Activated CD8-positive, alpha-beta memory T cell treated with anti-CD3 and anti-CD28 coated beads, Interleukin-2, amount 10 ng/mL, durations not matched to agents 7 days and 5 days (primary cell): ENCODE measurements at places on chromosomes 4 and X. TPM values are rescaled to one million over a fixed set of nuclear protein-coding genes. Genes with fewer than 3 reads are reported as not detected.

DNA sequence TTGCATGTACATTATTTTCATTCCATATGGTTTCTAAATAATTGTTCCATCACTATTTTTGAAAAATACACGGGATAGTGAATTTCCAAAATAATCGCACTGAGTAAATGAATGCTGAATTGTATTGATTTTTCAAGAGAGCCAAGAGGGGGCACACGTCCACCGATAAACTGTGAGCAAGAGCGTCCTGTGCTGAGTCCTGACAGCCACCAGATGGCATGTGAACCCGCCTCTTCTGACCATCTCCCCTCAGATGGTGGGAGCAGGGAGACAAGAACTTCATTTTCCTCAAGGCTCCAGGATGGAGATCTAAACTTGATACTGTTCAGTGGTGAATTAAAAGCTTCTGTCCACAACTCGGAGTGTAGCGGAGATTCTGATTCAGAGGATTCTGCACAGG is 30.6 kb upstream of the IL9R start:
- peaks cover 30% of the 10 kb centered on the region for H3K4me1 ChIP-seq
- peaks cover 12% of the 10 kb centered on the region for H3K27me3 ChIP-seq
- H3K27ac ChIP-seq: no peak overlapping the region
- H3K4me3 ChIP-seq: no peak overlapping the region
- peak; percentile 69 for DNase-seq
- peaks cover 17% of the 10 kb centered on the region for H3K36me3 ChIP-seq

- H3K27me3 ChIP-seq: no peaks in the 10 kb centered on the region
- no peaks in the 10 kb centered on the region for H3K36me3 ChIP-seq
- no peak overlapping the region for H3K27ac ChIP-seq
- DNase-seq: no peak
- no peak overlapping the region for H3K4me3 ChIP-seq
Measured at GRCh38 chr4:143294310-143294709, 42.4 kb upstream of the GAB1 start.

DNA sequence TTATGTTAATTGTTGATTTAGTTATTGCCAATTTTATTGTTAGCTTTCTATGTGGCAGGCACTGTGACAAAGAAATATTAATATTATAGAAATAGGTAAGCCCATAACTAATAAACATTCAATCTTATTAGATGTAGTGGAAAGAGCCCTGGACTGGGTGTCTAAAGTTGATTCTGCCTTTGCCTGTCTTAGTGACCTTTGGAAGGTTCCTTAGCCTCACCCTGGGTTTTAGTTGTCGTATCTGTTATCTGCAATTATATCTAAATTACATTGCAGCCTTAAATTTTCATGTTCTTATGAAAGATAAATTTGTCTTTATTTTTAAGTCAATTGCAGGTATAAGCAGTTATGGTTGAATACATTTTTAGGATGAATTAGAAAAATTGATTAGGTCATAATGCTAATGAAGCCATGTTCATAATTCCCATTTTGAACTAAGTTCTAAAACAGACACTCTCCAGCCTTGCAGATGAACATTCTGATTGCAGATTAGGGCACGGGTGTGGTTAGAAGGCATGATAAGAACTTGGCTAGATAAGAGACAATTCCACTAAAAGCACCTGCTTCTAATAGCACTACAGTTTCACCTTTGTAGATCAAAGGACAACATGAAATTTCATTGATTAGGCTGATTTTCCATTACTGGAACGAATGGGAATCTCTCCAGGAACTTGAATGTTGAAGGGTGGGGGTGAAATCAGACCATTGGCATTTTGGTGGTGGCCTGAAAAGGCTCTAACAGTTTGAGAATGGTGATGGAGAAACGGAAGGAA is 17.3 kb upstream of the ENPEP start:
- no peak overlapping the region for H3K4me3 ChIP-seq
- H3K36me3 ChIP-seq: no peaks in the 10 kb centered on the region
- peaks cover 24% of the 10 kb centered on the region for H3K27me3 ChIP-seq
- H3K4me1 ChIP-seq: no peaks in the 10 kb centered on the region
- H3K27ac ChIP-seq: no peak overlapping the region

DNA sequence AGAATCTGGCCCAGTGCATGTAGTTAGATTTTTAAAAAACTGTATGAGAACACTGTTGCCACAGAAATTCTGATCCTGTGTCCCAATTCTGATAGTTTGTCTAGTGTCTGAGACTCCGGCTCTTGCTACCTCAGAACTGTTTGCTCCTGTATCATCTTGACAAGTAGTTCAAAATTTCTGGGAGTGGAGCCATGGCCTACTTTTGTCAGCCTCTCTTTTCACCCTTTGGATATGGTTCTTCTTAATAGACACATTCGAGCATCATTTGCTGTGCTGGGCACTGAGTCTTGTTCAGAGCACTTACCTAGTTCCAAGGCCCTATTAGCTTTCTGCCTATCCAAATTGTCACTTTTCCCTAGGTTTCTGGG is 46.9 kb downstream of the ATP10D start:
- peak overlapping the region; percentile 46 for H3K4me3 ChIP-seq
- H3K4me1 ChIP-seq: peaks cover 70% of the 10 kb centered on the region
- no peaks in the 10 kb centered on the region for H3K27me3 ChIP-seq
- no peak for DNase-seq

GRCh38 chr4:47933840-47934239 is 19.5 kb upstream of the NFXL1 start:
- no peaks in the 10 kb centered on the region for H3K4me1 ChIP-seq
- no peaks in the 10 kb centered on the region for H3K36me3 ChIP-seq
- DNase-seq: no peak
- no peak overlapping the region for H3K27ac ChIP-seq

DNA sequence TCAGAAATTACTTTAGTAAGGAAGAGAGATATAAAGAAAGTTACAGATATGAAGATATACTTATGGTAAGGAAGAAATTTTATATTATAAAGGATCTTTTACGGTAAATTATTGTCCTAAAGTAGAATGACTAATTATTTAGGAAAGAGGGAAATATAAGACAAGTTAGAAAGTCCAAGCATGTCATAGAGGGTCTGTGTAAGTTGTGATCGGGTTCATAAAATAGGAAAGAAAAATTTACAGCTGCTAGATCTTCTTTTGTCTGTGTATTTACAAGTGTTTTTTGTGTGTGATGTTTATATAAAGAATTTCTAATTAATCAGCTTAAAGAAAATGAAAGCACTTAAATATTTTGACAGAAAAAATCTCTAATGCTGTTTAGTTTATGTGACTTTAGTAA is 1054.9 kb upstream of the DIAPH2 start:
- H3K4me3 ChIP-seq: no peak overlapping the region
- H3K27me3 ChIP-seq: no peaks in the 10 kb centered on the region
- no peaks in the 10 kb centered on the region for H3K4me1 ChIP-seq
- no peak for DNase-seq

DNA sequence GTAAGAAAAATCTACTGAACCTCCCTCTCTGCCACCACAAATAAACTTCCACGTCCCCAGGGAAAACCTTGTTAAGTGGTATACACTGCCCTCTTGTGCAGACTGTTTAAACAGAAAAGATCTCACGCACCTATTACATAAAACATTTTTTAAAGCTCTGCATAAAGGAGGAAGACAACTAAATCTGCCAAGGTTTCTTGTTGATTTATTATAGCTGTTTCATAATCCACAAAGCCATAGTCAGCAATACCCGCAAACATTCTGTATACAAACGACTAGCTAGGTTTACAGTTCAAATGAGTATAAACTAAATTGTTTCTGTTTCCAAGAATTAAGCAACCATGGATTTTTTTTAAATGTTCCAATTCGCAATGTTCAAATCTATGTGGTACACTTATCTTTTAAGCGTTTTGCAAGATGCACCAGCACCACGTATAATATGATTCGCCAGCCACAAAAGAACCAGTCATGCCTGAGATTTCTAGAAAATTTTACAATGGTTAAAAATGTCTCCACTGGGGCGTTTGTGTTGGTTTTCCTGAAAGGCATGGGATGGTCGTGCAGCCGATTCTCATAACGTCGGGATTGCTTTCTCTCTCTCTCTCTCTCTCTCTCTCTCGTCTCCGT is 164.6 kb downstream of the PRKX start:
- no peak overlapping the region for H3K27ac ChIP-seq
- H3K36me3 ChIP-seq: no peaks in the 10 kb centered on the region
- no peaks in the 10 kb centered on the region for H3K4me1 ChIP-seq
- peaks cover 2% of the 10 kb centered on the region for H3K27me3 ChIP-seq
- no peak for DNase-seq

DNA sequence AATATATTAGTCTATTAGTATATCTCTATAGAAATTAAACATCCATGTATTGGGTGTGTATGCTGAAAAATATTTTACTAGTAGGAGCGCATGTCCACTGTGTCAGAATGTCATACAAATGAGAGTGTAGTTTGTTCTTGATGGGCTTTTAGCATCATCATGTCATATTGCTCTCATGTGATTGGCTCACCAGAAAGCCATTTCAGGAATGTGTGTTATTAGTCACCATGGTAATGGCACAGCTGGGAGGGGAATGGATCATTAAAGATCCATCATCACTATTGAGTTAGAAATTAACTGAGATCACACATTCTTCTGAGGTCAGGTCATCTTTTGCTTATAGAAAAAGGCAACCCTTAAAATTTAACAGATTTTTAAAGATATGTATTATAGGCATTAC is 77.3 kb downstream of the PHEX start:
- H3K4me3 ChIP-seq: no peak overlapping the region
- H3K4me1 ChIP-seq: no peaks in the 10 kb centered on the region
- no peaks in the 10 kb centered on the region for H3K27me3 ChIP-seq
- H3K27ac ChIP-seq: no peak overlapping the region
- H3K36me3 ChIP-seq: no peaks in the 10 kb centered on the region

DNA sequence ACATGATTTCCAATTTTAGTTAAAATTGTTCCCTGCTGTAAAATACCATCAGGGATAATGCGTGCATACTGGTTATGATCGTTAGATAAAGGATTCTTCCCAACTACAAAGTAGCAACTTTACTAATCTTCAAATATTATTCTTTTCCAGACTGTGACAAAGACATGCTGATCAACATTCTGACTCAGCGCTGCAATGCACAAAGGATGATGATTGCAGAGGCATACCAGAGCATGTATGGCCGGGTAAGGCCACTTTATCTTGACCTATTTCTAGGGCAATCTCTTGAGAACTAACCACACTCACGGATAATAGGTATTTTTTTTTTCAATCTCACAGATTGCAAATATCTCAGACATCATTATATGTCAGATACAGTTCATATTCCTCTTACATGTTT is 47.0 kb downstream of the ANXA10 start:
- no peaks in the 10 kb centered on the region for H3K4me1 ChIP-seq
- H3K27ac ChIP-seq: no peak overlapping the region
- no peak overlapping the region for H3K4me3 ChIP-seq
- peaks cover 3% of the 10 kb centered on the region for H3K27me3 ChIP-seq
- DNase-seq: no peak

DNA sequence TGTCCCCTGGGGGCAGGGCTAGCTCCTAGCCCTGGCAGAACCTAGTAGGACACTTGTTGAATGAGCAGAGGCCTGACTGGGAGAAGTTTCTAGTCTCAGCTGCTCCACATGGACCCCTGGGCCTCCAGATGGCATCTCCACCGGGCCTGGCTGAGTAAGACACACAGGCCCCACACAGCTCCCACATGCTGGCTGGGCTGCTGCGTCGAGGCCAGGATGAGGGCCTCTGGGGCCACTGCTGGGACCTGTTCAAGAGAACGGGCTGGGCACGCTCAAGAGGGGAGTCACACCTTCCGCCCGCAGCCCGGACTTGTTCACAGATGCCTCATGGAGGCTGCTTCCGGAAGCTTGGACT is 4.2 kb upstream of the HGFAC start:
- H3K27ac ChIP-seq: no peak overlapping the region
- no peak overlapping the region for H3K4me3 ChIP-seq
- H3K27me3 ChIP-seq: no peaks in the 10 kb centered on the region
- DNase-seq: no peak
- no peaks in the 10 kb centered on the region for H3K4me1 ChIP-seq
- H3K36me3 ChIP-seq: no peaks in the 10 kb centered on the region

DNA sequence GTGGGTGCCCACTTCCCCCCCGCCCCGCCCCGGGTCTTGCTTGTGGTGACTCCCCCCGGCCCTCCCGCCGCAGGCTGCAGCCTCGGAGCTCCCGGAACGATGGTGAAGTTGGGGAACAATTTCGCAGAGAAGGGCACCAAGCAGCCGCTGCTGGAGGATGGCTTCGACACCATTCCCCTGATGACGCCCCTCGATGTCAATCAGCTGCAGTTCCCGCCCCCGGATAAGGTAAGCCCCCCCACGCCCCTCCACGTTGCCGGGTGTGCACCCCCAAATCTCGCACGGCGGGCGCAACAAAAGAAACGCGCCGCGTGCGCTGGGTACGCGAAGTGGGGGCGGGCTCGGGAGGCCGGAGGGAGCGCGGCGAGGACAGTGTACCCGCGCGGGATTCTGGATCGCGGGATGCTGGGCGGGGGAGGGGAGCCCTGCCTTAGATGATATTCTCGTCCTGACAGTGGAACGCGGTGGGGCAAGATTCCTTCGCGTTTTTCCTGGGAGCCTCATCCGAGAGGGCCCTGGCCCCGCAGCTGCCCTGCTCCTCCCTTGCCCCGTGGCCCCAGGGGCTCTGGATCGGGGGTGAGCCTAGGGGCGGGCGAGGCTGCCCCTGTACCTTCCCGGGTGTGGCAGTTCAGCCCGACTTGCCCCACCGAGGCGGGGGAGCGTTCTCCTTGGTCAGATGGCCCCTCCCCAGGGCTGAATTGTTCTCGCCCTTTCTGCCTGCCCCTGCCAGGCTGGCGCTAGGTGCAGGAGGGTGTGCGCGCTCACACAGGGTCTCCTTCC is 819 bp downstream of the NSG1 start:
- DNase-seq: peak; percentile 44
- H3K4me3 ChIP-seq: peak overlapping the region; percentile 54
- no peaks in the 10 kb centered on the region for H3K36me3 ChIP-seq
- H3K27ac ChIP-seq: no peak overlapping the region
- peaks cover 14% of the 10 kb centered on the region for H3K4me1 ChIP-seq
- peaks cover 32% of the 10 kb centered on the region for H3K27me3 ChIP-seq

DNA sequence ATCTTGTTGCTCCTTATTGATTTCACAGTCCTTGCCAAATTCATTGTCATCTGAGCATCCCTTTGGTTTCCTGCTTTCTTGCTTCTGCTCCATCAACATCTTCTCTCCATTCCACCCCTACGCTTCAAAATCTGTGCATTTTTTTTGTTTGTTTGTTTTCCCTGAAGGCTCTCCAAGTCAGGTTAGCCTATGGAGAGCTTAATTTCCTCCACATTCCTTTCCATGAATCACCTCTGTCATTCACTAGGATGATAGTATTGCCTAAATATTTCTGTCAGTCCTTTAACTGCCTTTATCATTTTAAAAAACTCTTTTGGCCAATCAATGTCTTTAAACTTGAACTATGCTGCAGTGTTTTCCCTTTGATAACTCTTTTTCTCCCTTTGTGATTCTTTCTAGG is 67.7 kb downstream of the PPARGC1A start:
- H3K4me3 ChIP-seq: no peak overlapping the region
- H3K27me3 ChIP-seq: no peaks in the 10 kb centered on the region
- no peaks in the 10 kb centered on the region for H3K36me3 ChIP-seq
- DNase-seq: no peak

- peaks cover 6% of the 10 kb centered on the region for H3K27me3 ChIP-seq
- H3K36me3 ChIP-seq: peaks cover 4% of the 10 kb centered on the region
- peak overlapping the region; percentile 25 for H3K4me3 ChIP-seq
- DNase-seq: no peak
- peak overlapping the region; percentile 46 for H3K27ac ChIP-seq
Measured at GRCh38 chrX:1205681-1206611, 6.5 kb downstream of the CRLF2 start.

Gene JADE3
- total RNA-seq: 0.47 TPM

Gene CCDC110
- total RNA-seq: not detected

Gene KLHL2
- 27.0 TPM for total RNA-seq

Gene SFRP2
- not detected for total RNA-seq

Gene INTS6L
- total RNA-seq: 22.8 TPM

Gene MOB1B
- 20.4 TPM for total RNA-seq

Gene NOX1
- total RNA-seq: not detected

Gene MAMLD1
- total RNA-seq: 11.9 TPM

Gene NALF2
- total RNA-seq: not detected

Gene CABS1
- not detected for total RNA-seq
